ENCODE measurements at places on chromosomes 2 and 18. TPM values are rescaled to one million over a fixed set of nuclear protein-coding genes. Genes with fewer than 3 reads are reported as not detected.

DNA sequence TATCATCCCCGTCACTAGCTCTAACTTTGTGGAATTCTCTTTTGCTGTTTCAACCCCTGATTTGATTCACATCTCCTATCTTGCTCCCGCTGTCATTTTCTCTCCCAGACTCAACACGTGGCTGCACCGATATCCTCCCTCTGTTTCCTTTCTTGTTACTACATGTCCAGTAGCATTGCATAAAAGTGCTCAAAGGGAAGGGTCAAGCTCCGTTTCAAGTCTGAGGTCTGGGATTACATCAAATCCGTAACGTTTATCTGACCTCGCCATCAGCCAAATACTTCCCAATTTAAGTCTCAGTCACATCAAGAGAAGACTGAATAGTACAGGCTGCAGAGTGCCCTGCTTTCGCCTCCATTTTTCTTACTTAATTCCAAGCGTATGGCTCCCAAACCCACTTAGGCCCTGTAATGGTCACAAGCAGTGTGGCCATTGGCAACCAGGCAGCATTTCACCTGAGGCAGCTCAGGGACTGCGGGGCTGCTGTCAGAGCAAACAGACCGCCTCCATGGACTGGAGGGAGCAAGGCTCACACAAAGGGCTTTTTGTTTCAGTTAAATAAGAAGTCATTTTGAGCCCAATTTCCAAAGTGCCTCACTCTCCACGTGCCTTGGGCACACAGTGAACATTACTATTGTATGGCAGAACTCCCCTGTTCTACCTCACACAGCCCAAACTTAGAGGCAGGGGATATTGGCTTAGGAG, 217.8 kb downstream of the BCL11A start:
- no peaks in the 10 kb centered on the region for H3K27me3 ChIP-seq
- H3K4me1 ChIP-seq = no peaks in the 10 kb centered on the region
- H3K27ac ChIP-seq = no peak overlapping the region

- H3K27me3 ChIP-seq = no peaks in the 10 kb centered on the region
- no peak for DNase-seq
- peaks cover 17% of the 10 kb centered on the region for H3K4me1 ChIP-seq
Measured at GRCh38 chr2:37774976-37775907, 103.8 kb upstream of the CDC42EP3 start.

GRCh38 chr2:20745924-20746555, 76.9 kb downstream of the LDAH start:
- H3K27ac ChIP-seq = no peak overlapping the region
- H3K27me3 ChIP-seq = no peaks in the 10 kb centered on the region
- no peak for DNase-seq
- H3K4me3 ChIP-seq = no peak overlapping the region

- H3K27me3 ChIP-seq = no peaks in the 10 kb centered on the region
- H3K36me3 ChIP-seq = no peaks in the 10 kb centered on the region
- DNase-seq = no peak
- H3K4me3 ChIP-seq = no peak overlapping the region
- H3K4me1 ChIP-seq = peaks cover 4% of the 10 kb centered on the region
- no peak overlapping the region for H3K27ac ChIP-seq
Measured at GRCh38 chr2:30306522-30306921, 75.2 kb downstream of the LBH start.

GRCh38 chr2:115771516-115771915, 1329.1 kb downstream of the DPP10 start:
- no peaks in the 10 kb centered on the region for H3K27me3 ChIP-seq
- DNase-seq = no peak
- H3K4me1 ChIP-seq = no peaks in the 10 kb centered on the region
- H3K27ac ChIP-seq = no peak overlapping the region
- no peak overlapping the region for H3K4me3 ChIP-seq
- H3K36me3 ChIP-seq = no peaks in the 10 kb centered on the region

- no peak overlapping the region for H3K27ac ChIP-seq
- H3K27me3 ChIP-seq = no peaks in the 10 kb centered on the region
- no peaks in the 10 kb centered on the region for H3K4me1 ChIP-seq
Measured at GRCh38 chr2:236745420-236746210, 176.0 kb downstream of the ACKR3 start.

GRCh38 chr2:235611756-235612155, 117.9 kb downstream of the AGAP1 start:
- DNase-seq = no peak
- no peaks in the 10 kb centered on the region for H3K27me3 ChIP-seq
- no peak overlapping the region for H3K27ac ChIP-seq
- peaks cover 47% of the 10 kb centered on the region for H3K4me1 ChIP-seq
- no peaks in the 10 kb centered on the region for H3K36me3 ChIP-seq
- no peak overlapping the region for H3K4me3 ChIP-seq

GRCh38 chr18:55763805-55764204, 175.8 kb upstream of the TCF4 start:
- no peak overlapping the region for H3K4me3 ChIP-seq
- no peaks in the 10 kb centered on the region for H3K4me1 ChIP-seq
- H3K36me3 ChIP-seq = no peaks in the 10 kb centered on the region
- H3K27ac ChIP-seq = no peak overlapping the region

DNA sequence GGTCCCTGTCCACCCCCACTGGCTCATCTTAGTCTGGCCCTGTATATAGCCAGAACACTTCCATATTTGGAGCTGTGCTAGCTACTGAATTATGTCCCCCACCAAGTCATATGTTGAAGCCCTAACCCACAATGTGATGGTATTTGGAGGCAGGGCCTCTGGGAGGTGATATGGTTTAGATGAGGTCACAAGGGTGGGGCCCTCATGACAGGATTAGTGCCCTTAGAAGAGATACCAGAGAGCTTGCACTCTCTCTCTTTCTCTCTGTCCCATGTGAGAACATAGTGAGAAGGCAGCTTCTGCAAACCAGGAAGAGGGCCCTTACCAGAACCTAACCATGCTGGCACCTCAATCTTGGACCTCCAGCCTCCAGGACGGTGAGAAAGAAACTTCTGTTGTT, 31.2 kb downstream of the ALPK2 start:
- H3K27ac ChIP-seq = peak overlapping the region; percentile 71
- no peak for DNase-seq
- no peak overlapping the region for H3K4me3 ChIP-seq
- no peaks in the 10 kb centered on the region for H3K4me1 ChIP-seq
- no peaks in the 10 kb centered on the region for H3K27me3 ChIP-seq

GRCh38 chr2:205763708-205764211, 81.5 kb downstream of the NRP2 start:
- no peaks in the 10 kb centered on the region for H3K36me3 ChIP-seq
- no peaks in the 10 kb centered on the region for H3K27me3 ChIP-seq
- no peaks in the 10 kb centered on the region for H3K4me1 ChIP-seq
- peak overlapping the region; percentile 41 for H3K27ac ChIP-seq
- DNase-seq = peak; percentile 73
- no peak overlapping the region for H3K4me3 ChIP-seq

GRCh38 chr2:40440835-40441234, 11.1 kb downstream of the SLC8A1 start:
- DNase-seq = no peak
- no peaks in the 10 kb centered on the region for H3K4me1 ChIP-seq
- no peak overlapping the region for H3K4me3 ChIP-seq
- no peaks in the 10 kb centered on the region for H3K27me3 ChIP-seq
- H3K36me3 ChIP-seq = peaks cover 2% of the 10 kb centered on the region

The FSHR gene
- total RNA-seq = 1.1 TPM

The ADCY3 gene
- 28.4 TPM for total RNA-seq
